ENCODE measurements at places on chromosomes 5 and 9. TPM values are rescaled to one million over a fixed set of nuclear protein-coding genes. Genes with fewer than 3 reads are reported as not detected.

GRCh38 chr5:113271745-113272454, 162.9 kb downstream of the TSSK1B start:
- H3K4me3 ChIP-seq, result no peak overlapping the region
- no peaks in the 10 kb centered on the region for H3K36me3 ChIP-seq
- DNase-seq, result no peak
- H3K4me1 ChIP-seq, result no peaks in the 10 kb centered on the region

GRCh38 chr5:6448622-6449464, at the start of gene UBE2QL1:
Gene UBE2QL1 (plus strand): TSS chr5:6448859. CDS start chr5:6448894, 35 bp downstream.
- no peak within 1 kb of the TSS for H3K27ac ChIP-seq
- no peaks in the 10 kb centered on the region for H3K27me3 ChIP-seq
- no peaks in the 10 kb centered on the region for H3K36me3 ChIP-seq
- DNase-seq, result no peak
- H3K4me3 ChIP-seq, result peak within 1 kb of the TSS; percentile 11
- H3K4me1 ChIP-seq, result peaks cover 5% of the 10 kb centered on the region

DNA sequence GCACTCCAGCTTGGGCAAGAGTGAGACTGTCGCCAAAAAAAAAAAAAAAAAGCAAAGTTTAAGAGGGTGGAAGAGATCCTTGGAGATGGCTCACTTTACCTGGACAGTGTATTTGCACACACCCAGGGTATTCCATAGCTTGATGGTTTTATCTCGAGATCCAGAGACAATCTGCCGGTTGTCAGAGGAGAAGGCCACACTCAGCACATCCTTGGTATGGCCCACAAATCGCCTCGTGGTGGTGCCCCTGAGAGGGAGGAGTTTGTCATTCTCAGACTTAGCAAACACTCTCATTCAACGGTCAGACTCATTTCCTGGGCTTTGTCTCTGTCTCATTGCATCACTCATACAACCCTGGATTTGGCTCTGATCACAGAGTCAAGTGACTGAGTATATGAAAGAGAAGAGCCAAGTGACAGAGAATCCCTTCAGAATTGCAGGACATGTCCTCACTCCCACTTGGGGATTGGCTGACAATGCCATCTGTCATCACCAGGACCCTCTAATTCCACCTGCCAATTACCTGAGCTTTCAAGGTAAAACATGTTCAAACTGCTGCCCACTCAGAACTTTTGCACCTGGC, 2.2 kb downstream of the RACK1 start:
- peaks cover 9% of the 10 kb centered on the region for H3K4me1 ChIP-seq
- H3K36me3 ChIP-seq, result peaks cover 58% of the 10 kb centered on the region
- peak overlapping the region; percentile 80 for H3K4me3 ChIP-seq
- DNase-seq, result no peak

GRCh38 chr5:43839218-43839617, 236.2 kb downstream of the NNT start:
- no peak overlapping the region for H3K4me3 ChIP-seq
- H3K27ac ChIP-seq, result no peak overlapping the region
- no peaks in the 10 kb centered on the region for H3K36me3 ChIP-seq
- H3K4me1 ChIP-seq, result no peaks in the 10 kb centered on the region
- DNase-seq, result no peak
- no peaks in the 10 kb centered on the region for H3K27me3 ChIP-seq

GRCh38 chr9:127919253-127919815, 2.5 kb upstream of the ST6GALNAC4 start:
- no peak for DNase-seq
- no peaks in the 10 kb centered on the region for H3K36me3 ChIP-seq

- no peak overlapping the region for H3K4me3 ChIP-seq
- no peaks in the 10 kb centered on the region for H3K36me3 ChIP-seq
- no peak for DNase-seq
- H3K27ac ChIP-seq, result no peak overlapping the region
These were observed 7.1 kb downstream of the TXNDC8 start for GRCh38 chr9:110330484-110331105.

The DENND4C gene
- 175 TPM for total RNA-seq

The BSPRY gene
- total RNA-seq, result 11.6 TPM
